ENCODE measurements at places on chromosomes 2 and 18.
A peak's percentile ranks its signal among the peaks of the same experiment; 100 is the strongest.

DNA sequence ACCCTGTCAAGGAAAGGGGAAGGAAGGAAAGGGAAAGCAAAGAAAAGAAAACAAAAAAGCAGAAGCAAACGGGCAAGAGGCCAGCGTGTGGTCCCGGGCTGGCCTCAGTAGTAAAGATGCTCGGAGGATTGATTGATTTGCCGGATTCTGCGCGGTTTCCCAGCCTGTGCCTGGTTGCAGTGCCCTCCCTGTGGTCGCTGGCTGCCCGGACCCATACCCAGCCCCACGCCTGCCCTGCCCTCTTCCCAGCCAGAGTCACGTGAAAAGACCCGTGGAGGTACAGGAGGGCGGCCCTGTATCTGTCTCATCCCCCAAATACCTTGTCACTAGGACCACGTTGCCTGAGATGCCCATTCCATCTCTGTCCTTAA is 55.1 kb upstream of the IMP4 start:
- no peak for DNase-seq

DNA sequence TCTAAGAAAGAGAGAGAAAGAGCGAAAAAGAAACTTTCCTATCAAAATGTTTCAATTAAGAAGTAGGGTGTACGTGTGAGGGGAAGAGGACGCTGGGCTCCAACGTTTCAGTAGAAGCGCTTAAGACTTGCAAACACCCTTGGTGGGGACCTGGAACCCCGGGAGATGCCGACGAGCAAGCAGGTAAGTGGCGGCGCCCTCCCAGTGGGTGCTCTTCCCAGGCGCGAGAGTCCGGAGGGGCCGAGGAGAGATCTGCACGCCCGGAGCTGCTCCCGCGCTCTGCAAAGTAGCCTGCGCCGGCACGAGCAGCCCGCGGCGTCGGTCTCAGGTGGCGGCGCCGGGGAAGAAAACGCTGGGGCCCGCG is 678 bp upstream of the OTX1 start:
- no peak for DNase-seq

DNA sequence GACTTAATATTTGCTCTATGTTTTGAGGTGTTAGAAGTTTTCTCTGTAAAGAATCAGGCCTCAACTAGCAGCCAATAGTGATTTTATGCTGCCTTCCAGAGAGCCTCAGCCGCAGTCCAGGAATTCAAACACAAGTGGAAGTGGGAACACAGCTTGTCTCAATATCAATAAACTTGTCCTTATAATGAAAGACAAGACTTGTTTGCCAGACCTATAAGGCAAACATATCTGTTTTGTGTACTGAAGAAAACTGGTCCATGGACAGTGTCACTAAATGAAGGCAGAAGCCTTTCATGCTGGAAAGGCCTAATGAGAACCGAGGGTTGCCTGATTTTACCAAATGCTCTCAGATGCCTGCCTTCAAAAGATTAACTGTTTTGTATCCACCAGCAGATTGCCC is 182.2 kb downstream of the EPHA4 start:
- no peak for DNase-seq

DNA sequence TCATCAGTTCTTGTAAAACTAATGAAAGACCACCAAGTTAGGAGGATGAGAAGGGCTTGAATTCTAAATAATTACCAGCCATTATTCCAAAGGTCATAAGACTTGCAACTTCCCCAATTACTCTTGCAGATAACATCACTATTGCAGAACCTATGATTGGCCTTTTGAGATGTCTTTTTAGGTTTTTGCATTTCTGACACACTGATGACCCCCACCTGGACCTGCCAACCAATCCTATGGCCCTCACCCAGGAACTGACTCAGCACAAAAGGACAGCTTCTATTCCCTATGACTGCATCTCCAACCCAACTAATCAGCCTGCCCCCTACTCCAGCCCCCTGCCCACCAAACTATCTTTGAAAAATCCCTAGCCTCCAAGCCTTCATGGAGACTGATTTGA is 111.5 kb upstream of the COPS8 start:
- DNase-seq, result no peak

DNA sequence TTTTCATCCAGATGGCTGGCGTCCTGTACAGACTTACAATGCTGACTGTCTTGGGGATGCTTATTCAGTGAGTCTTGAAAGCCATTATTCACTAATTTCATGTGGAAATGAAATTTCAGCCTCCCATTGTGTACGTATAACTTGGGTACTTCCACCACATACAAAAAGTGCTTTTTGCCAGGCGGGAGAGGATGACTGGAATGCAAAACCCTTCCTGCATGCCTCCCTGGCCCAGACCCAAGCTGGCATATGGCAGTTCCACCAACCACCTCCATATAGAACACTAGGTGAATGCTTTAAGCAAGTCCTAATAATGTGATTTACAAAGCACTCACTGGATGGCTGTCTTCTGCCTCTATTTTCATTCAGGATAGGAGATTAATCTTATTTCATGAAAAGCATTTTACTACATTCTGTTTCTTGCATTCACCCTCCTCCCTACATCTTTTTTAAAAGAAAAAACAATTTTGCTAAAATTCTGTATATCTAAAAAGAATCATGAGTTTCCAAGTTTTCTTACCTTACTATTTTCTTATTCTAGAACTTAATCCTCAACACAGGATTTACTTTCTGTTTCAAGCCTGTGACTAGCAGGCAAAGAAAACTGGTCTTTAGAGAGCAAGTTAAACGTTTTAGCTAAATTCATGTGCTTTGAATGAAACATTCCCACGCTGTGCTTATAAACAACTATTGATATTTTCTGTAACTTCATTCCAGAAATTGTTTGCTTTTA is 327.6 kb downstream of the NCKAP5 start:
- DNase-seq, result no peak

GRCh38 chr2:151946899-151947812 is 118.9 kb upstream of the ARL5A start:
- peak; percentile 3 for DNase-seq

DNA sequence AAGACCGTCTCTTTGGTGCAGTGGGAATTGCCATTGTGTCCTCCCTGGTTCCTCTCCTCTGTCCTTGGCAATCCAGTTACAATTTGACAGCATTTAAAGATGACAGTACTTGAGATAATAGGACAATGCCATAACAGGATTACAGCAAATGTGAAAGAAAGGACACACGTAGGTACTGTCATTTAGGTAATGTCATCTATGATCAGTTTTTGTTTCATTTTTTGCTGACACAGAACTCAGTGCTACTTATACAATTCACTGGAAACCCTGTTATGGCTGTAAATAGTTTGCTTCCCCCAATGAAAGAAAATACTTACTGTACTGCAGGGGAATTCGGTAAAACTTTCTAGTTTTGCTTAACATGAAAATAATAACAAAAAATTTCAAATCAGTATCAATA is 65.2 kb downstream of the BCL11A start:
- DNase-seq, result no peak

- DNase-seq, result no peak
Measured at GRCh38 chr18:11943551-11943950, 35.4 kb upstream of the MPPE1 start.

GRCh38 chr2:231457101-231457500 is 7.2 kb downstream of the NCL start:
- DNase-seq, result no peak

DNA sequence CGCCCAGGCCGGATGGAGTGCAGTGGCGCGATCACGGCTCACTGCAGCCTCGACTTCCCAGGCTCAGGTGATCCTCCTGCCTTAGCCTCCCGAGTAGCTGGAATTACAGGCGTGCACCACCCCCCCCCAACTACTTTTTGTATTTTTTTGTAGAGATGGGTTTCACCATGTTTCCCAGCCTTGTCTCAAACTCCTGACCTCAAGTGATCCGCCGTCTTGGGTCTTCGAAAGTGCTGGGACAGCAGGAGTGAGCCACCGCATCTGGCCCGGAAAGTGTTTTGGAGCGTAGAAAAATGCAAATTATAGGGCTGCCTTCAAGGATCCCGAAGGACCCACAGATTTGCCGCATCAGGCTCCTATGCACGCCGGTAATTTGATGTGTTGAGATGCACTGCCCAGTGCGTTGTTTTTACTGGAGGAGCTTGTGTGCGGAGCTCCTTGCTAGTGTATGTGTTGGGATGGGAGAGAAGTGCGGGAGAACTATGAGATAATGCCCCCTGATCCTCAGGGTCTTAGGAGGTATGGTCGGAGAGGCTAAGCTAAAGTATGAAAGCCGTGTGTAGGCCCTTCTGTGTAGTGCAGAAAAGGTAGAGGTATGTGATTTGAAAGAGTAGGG is 1.2 kb upstream of the CLASP1 start:
- no peak for DNase-seq

- DNase-seq, result no peak
Measured at GRCh38 chr2:136124805-136125204, 6.9 kb upstream of the CXCR4 start.

DNA sequence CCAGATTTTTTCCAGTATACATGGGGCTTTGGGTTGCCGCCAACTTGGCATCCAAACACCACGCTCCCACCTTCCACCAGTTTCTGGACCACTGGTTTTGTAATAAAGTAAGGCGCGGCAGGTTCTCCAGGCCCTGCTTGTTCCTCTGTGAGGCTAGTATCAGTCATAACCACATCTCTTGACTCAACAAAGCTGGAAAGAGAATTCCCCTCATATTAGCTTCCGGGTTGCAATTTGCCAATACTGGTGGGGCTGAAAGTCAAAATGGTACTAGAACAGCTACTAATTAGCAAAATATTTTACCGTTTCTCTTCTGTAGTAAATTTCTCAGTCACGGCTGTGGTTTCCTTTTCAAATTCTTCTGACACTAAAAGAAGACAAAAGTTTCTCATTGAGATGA is 25.0 kb downstream of the TTN start:
- DNase-seq, result no peak

DNA sequence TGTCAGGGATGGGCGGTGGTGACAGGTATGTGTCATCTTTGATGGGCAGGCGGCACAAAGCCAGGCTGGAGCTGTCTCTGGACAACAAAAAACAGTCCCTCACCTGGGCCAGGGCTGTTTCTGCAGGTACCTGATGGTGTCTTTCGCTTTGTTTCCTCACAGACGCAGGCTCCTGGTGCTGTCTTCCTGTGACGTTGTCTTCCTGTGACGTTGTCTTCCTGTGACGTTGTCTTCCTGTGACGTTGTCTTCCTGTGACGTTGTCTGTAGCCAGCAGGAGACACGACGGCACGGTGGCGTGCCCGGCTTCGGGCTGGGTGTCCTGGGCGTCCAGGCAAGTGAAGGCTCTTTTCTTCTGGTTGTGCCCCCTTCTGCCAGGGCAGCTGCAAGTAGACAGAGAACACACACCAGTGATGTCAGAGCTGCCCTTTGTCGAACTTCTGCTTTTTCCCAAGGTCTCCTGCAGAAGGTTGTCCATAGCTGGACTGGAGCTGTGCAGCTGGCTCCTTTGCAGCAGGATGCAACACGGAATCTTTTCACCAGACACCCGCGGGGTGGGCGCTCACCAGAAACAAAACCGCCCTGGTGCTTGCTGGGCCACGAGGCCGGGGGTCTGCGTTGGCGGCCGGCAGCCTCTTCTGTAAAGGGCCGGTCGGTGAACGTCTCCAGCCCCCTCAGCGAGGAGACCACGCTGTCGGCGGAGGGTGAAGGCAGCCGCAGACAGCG is 21.1 kb downstream of the GPR35 start:
- DNase-seq, result no peak

- no peak for DNase-seq
Measured at GRCh38 chr2:216877085-216877484, 17.2 kb upstream of the TNP1 start.

GRCh38 chr18:54159906-54160305 is 64.6 kb downstream of the MBD2 start:
- DNase-seq, result no peak

DNA sequence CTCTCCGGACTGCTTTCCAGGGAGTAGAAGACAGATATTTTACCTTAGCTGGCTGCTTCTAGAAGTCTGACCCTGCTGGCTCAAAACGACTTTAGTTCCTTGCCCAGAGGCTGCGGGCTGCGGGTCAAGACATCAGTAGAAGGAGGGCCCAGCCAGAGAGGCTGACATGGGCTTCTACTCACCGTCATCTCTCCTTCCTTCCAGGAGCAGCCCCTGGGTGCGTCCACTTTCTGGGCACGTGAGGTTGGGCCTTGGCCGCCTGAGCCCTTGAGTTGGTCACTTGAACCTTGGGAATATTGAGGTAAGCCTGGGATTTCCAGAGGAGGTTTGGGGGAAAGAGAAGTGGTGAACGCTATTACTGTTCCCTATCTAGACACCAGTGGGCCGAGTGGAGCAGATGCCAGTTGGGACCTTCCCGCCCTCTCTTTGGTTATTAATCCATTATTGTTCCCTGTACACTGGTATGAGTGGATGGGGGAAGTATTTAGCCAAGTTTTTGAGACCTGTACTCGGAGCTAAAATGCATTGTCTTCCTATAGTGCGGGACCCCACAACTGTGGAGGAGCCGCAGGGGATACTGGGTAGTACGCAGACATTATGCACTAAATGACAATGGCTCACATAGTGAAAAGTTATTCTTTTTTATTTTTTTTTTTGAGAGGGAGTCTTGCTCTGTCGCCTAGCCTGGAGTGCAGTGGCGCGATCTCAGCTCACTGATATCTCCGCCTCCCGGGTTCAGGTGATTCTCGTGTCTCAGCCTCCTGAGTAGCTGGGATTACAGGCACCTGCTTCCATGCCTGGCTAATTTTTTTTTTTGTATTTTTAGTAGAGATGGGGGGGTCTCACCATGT is 26.3 kb upstream of the CASP8 start:
- DNase-seq, result no peak

- DNase-seq, result no peak
Measured at GRCh38 chr2:2875831-2876230, 501.8 kb downstream of the EIPR1 start.

DNA sequence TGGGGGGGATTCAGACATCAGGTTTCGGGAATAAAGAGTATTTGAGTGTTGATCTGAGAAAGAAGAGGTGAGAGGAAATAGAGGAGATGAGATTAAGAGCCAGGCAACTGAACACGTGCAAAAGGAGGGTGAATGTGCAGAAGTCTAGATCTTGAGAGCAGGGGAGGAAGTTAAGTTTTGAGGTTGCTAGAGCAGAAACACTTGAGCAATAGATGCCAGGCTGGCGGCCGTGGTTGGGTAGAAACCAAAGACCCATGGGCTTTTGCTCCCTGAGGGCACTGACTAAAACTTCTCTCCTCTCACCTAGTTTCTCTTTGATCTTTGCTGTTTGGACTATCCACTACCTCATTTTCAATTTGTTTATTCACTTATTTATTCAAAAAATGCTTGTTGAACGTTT is 116.0 kb downstream of the CDC42EP3 start:
- no peak for DNase-seq

DNA sequence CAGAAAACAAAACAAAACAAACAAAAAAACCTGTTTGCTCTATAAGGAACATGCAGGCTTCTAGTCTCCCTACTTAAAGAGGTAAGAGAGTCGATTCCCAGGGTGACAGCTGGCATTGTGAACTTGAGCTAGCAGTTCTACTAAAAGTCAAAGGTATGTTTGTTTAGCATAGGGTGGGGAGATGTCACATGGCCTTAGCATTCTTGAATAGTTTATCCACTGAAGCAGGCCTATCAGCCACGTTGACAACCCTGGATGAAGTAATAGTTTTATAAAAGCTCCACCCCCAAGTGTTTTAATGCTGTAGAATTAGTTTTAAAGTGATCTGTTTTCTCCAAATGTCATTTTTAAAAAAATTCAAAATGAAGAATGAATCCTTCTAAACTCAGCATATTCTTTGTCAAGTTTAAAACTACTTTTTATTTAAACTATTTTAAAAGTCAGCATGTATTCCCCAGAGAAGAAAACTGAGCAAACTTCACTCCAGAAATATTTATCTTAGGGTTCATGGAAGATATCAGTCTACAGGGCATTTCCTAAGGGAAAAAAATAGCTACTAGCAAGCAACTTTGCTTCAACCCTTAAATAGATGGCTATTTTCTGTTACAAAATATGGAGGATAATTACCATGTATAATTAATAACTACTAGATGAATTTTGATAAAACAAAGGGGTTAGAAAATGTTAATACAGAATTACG is 1.7 kb downstream of the MYOM1 start:
- DNase-seq, result no peak

- no peak for DNase-seq
Measured at GRCh38 chr2:47735912-47736311, 47.0 kb upstream of the MSH6 start.

All from activated CD4-positive, alpha-beta T cell treated with anti-CD3 and anti-CD28 coated beads for 24 hours (primary cell).